Activated CD4-positive, alpha-beta memory T cell treated with anti-CD3 and anti-CD28 coated beads for 36 hours (primary cell): ENCODE measurements at places on chromosomes 11 and 22.

DNA sequence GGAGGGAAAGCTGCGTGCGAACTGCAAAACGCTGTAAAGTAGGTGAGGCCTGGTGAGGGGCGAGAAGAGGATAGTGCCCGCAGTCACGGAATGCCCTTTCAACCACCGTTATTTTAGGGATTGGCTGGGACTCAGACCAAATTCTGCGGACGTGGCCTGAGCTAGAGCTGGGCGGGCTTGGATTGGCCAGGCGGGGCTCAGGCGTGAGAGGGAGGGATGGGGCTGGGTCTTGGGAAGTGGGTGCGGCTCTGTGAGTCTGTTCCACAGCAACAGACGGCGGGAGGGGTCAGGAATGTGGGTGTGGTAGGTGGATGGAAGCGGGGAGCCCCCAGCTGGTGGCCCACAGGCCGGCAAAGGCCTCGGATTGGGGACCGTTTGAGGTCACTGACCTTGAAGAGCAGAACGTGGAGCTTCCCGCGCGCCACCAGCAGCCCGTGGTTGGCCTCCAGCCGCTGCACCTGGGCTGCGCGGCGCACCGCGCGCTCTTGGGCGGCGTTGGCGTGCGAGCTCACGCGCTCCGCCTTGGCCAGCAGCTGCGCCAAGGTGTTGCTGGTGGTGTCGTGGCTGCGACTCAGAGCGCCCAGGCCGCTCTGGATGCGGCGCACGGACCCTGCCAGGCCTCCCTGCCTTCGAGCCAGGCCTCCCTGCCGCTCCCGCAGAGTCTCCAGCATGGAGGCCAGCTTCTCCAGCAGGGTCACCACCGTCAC, 444 bp downstream of the CAVIN3 start:
- DNase-seq: peak; percentile 59

DNA sequence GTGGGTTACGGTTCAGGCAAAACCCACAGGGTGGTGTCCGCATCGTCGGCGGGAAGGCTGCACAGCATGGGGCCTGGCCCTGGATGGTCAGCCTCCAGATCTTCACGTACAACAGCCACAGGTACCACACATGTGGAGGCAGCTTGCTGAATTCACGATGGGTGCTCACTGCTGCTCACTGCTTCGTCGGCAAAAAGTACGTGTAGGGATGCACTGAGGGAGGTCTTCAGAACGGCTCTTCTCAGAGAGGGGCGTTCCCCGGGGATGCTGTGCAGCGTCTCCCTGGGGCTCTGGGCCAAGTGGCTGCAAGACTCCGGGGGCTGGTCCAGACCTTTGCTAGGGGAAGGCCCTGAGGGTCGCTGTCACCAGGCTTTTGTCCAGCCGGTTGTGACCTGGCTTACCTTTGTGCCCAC, 1.3 kb downstream of the ACR start:
- peak; percentile 5 for DNase-seq

- DNase-seq: no peak
Measured at GRCh38 chr22:29704528-29705285, 15.1 kb upstream of the CABP7 start.

GRCh38 chr11:46127150-46127638, 5.9 kb upstream of the PHF21A start:
- DNase-seq: peak; percentile 74

DNA sequence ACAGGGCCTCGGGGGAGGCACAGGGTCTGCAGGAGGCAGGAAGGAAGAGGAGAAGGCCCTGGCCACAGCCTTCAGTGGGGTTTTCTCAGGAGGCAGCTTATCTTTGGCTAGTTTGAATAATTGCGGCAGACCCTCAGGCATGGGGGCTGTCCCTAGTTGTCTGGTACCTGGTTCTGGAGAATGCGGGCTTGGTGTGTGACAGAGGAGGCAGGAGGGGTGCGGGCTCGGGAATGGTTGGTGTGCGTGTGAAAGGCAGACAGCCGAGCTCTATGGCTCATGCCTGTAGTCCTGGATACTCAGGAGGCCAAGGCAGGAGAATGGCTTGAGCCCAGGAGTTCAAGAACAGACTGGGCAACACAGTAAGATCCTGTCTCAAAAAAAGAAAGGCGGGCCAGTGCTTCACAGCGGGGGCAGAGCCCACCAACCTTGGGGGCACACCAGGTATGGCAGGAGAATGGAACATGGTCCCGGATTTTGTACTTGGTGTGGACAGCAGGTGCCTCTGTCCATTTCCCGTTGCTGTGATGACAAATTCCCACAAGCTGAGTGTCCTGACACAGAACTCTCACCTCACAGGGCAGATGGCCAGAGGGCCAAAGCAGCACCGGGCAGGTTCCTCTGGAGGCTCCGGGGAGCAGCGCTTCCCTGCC, 640.6 kb downstream of the TBC1D22A start:
- DNase-seq: no peak

- DNase-seq: peak; percentile 26
Measured at GRCh38 chr11:64804346-64805210, 1.6 kb upstream of the MAP4K2 start.

DNA sequence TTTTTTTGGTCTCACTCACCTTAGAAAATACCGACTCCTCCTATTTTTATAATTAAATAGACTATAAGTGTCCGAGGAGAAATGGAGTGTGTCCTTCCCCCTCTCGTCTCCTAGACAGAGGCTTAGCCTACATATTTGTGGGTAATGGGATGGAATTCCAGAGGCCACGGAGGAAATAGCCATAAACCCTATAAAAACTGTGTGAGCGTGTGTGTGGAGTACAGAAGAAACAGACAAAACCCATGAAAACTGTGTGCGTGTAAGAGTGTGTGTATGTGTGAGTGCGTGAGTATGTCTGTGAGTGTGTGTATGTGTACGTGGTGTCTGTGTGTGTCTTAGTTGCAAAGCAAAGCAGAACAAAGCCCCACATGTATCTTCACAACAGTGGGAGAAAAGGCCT, 883.5 kb downstream of the OPCML start:
- no peak for DNase-seq
